NCI-H1694 (cell line): ENCODE measurements at places on chromosomes 2 and 18.

DNA sequence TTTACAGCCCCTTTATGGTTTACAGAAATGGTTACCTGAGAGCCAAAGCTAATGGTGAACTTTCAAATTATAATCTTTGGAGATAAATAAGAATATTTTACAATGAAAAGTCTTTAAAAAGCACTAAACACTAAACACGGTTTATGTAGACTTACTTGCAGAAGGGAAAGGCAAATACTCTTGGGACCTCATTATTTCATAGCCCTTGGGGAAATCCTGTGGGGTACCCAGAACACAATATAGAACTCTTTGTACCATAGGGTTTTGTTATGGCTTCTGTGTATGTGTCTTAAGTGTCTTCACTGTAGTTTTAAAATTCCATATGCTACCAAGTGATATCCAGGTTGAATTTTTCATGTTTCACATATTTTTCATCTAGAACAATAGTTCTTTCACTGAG lies 90.6 kb downstream of the KCNH7 start:
- DNase-seq = no peak

DNA sequence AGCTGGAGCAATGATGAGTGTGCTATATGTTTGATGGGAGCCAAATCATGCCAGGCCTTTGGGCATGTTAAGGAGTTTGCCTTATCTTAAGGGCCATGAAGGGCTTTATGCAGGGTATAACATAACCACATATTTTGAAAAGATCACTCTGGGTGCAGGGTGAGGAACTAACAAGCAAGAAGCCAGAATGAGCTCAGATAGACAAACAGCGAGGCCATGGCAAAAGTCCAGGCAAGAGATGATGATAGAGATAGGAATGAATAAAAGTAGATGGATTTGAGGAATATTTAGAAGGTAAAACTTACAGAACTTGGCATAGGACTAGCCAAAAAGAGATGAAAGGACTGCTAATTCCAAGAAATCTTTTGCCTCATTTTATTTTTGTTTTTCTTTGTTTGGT lies 6.7 kb downstream of the GALNT3 start:
- DNase-seq = no peak

DNA sequence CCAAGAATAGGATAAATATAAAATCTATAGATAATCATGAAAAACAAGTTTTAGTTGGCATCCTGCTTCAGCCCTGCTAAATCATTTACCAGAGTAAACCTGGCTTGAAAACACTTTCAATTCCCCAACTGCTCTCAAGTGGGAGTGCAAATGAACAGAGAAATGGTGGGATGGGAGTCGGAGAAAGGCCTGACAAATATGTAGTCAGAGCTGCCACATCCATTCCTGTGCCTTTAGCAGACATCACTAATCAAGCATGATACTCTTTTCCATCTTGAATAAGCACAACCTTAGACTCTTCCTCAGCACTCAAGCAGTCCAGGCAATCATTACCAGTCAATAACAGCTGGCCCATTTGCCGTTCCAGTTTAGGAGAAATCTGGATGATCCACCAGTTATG lies 101.3 kb downstream of the ANKRD44 start:
- no peak for DNase-seq

DNA sequence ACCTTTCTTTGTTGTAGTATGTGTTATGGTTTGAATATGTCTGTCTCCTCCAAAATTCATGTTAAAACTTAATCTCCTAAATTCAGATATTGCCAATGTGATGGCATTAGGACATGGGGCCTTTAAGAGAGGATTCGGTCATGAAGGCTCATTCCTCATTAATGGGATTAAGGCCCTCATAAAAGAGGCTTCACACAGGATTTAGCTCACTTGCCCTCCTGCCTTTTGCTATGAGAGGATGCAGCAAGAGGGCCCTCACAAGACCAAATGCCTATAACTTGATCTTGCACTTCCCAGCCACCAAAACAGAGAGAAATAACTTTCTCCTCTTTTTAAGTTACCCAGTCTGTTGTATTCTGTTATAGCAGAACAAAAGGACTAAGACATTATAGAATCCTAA lies 19.7 kb downstream of the ZBTB14 start:
- DNase-seq = no peak

- DNase-seq = no peak
Observed at GRCh38 chr18:14969500-14969899, 221.5 kb downstream of the ANKRD30B start.
